ENCODE measurements at places on chromosomes 5 and 9.

- no peak for DNase-seq
Measured at GRCh38 chr5:52690236-52690768, 97.4 kb upstream of the ITGA1 start.

DNA sequence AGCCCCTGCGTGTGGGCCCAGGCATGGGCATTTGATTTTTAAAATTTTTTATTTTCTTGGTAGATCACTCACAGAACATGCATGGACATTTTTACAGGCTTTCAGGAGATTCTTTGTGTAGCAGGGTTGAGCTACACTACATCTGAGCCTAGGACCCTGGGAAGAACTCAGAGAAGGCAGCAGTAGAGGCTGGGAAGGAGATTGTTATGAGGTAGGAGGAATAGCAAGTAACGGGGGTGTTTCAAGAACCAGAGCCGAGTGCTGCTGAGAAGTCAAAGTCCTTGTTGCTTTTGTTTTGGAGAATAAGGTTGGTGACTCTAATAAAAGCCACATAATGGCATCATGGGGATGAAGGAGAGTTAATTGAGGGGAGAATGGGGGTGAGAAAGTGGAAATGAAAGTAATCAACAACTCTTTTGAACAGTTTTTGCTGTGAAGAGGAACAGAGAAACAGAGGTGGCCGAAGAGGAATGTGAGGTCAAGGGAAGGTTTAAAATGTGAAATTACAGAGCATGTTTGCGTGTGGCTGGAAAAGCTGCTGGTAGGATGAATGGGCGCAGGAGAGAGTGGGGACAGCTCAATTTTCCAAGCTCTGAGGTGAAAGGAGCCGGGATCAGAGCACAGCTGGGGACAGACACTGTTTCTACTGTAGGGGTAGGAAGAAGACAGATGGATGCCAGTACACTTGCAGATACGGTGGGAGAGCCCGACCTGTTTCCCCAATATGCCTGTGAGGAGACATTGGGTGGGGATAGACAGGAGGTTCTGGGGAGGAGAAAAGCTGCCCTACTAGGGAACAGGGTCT lies 4.7 kb upstream of the PDLIM7 start:
- DNase-seq: no peak

DNA sequence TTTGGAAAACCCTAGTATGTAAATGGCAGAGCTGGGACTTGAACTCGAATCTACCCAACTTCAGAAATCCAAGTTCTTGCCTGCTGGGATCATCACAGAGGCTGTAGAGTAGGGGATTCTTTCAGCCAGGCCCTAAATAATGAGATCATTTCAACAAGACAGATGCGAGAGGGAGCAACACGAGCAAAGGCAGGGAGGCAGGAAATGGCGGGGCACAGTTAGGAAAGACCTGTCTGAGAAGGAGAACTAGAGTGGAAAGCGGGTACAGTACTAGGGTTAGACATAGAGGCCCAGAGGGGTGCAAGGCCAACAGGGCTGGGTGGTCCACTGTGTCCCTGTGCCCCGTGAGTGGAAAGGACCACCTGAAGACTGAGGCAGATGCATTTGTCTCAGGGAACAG lies 46.1 kb downstream of the MVB12B start:
- no peak for DNase-seq

DNA sequence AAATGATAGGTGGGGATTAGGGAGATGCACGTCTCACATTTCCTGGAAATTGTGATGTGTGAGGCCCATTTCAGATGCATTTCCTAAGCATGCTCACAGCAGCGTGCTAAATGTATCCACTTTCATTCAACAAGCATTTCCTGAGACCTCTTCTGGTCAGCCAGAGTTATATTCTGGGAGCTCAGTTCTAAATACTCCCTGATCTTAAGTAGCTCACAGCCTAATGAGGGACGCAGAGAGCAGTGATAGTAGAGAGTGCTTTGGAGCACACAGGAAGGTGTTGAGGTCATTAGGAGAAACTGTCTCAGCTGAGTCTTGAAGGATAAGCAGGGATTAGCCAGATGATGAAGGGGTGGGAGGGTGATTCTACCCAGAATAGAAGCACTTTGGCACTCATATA lies 46.2 kb upstream of the FSD1L start:
- DNase-seq: no peak

DNA sequence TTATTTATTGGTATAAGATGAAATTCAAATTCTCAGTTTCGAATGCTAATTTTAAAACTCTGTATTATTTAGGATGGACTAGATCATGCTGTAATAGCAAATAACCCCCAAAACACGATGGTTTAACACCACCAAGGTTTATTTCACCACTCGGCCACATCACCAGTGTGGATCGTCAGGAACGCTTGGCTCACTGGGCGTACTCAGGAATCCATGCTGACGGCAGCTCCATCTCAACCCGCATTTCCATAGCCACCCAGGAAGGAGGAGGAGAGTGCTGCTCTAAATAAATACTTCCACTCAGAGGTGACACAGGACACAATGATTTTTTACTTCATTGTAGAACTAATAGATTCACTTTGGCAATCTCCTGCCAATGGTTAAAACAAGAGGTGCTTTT lies 347.4 kb downstream of the SH3GL2 start:
- no peak for DNase-seq

Data from stimulated activated CD4-positive, alpha-beta T cell treated with anti-CD3 and anti-CD28 coated beads, Interleukin-1b, Interleukin-23, amount 100 ng/mL, for 48 hours (primary cell).